Activated CD4-positive, CD25-positive, alpha-beta regulatory T cell treated with anti-CD3 and anti-CD28 coated beads, Interleukin-2, amount 50 U/mL, for 24 hours (primary cell): ENCODE measurements at places on chromosomes 13 and 19.

DNA sequence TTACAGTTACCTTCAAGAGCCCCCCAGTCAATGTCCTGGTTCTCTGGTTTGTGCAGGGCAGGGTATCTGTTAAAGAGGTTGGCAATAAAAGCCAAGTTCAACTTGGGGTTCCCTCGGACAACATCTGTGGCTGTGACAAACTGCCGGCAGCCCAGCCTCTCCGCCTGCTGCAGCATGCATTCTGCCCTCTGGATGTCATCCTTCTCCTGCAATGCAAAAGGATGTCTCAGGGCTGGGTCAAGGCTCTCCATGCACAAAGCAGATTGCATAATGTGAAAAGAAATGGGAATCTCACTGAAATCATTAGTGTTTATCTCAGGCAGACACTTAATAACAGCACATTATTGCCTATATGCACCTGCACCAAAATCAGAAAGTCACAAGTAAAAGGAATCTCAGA is 35.1 kb downstream of the LCP1 start:
- ATAC-seq, result no peak

DNA sequence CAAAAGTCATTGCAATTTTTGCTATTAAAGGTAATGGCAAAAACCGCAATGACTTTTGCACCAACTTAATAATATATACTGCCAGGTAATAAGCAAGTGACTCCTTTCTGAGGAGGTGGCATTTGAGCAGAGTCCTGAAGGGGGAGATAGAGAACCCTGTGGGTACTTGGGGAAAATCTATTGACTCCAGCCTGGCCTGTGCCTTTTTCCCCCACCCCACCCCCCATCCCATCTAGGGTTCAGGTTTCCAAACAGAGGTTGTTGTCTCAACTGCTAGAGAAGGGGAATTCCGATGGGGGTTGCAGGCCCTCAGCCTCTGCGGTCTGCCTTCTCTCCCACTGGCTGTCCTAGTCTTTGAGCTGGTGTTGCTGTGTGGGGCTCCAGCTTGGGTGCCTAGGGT is 11.5 kb downstream of the S1PR2 start:
- peak; percentile 58 for ATAC-seq

- no peak for ATAC-seq
Observed at GRCh38 chr13:28505543-28506135, 10.7 kb upstream of the FLT1 start.

DNA sequence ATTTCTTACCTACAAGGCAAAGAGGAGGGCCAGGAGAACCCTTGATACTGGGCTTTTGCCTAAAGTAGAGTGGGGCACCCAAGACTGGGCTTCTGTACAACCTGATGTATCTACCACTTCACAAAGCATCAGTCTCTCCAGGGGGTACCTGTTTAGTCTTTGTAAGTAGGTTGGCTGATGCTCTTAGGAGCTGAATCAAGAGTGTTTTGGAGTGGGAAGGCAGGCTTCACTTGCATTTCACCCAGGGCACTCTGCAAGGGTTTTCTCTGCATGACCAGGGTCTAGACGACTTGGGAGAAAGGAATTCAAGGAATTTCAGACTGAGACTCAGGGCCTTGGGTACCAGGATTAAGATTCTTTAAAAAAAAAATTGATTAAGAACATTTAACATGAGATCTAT is 361.5 kb downstream of the RFC3 start:
- no peak for ATAC-seq
